B cell (primary cell): ENCODE measurements at places on chromosomes 12 and 14. TPM values are rescaled to one million over a fixed set of nuclear protein-coding genes. Genes with fewer than 3 reads are reported as not detected.

The CEBPE gene
- 0.37 TPM in 1 of 2 replicates, not detected in the other for total RNA-seq

The CCDC198 gene
- total RNA-seq, result not detected in 2 replicates

The DHH gene
- total RNA-seq, result 0.36 and 0.81 TPM in 2 replicates

The AMDHD1 gene
- 1.3 and 1.5 TPM in 2 replicates for total RNA-seq

The FERMT2 gene
- total RNA-seq, result 0.05 TPM in 1 of 2 replicates, not detected in the other

The VRTN gene
- not detected in 2 replicates for total RNA-seq

The JAG2 gene
- 0.34 and 0.41 TPM in 2 replicates for total RNA-seq

The CPNE6 gene
- not detected in 2 replicates for total RNA-seq

The LHX5 gene
- total RNA-seq, result not detected in 2 replicates

The APOF gene
- not detected in 2 replicates for total RNA-seq

The CLEC4C gene
- 0.39 TPM in 1 of 2 replicates, not detected in the other for total RNA-seq

The ABCC9 gene
- total RNA-seq, result not detected in 2 replicates

The TWF1 gene
- 30.0 and 34.3 TPM in 2 replicates for total RNA-seq

The TM9SF1 gene
- 24.5 and 33.9 TPM in 2 replicates for total RNA-seq

The ZNF10 gene
- 20.0 and 20.9 TPM in 2 replicates for total RNA-seq

The TSPAN11 gene
- not detected in 2 replicates for total RNA-seq

The BMP4 gene
- not detected in 2 replicates for total RNA-seq
